CD4-positive, alpha-beta memory T cell (primary cell): ENCODE measurements at places on chromosomes 4 and X. TPM values are rescaled to one million over a fixed set of nuclear protein-coding genes. Genes with fewer than 3 reads are reported as not detected.

TMEM255A gene
- total RNA-seq, result 0.76 TPM

GRCh38 chr4:101471201-101471600 is 123.9 kb upstream of the PPP3CA start:
- DNase-seq, result no peak

- no peak for DNase-seq
Observed at GRCh38 chrX:130772105-130772775, 130.8 kb downstream of the ENOX2 start.

DNA sequence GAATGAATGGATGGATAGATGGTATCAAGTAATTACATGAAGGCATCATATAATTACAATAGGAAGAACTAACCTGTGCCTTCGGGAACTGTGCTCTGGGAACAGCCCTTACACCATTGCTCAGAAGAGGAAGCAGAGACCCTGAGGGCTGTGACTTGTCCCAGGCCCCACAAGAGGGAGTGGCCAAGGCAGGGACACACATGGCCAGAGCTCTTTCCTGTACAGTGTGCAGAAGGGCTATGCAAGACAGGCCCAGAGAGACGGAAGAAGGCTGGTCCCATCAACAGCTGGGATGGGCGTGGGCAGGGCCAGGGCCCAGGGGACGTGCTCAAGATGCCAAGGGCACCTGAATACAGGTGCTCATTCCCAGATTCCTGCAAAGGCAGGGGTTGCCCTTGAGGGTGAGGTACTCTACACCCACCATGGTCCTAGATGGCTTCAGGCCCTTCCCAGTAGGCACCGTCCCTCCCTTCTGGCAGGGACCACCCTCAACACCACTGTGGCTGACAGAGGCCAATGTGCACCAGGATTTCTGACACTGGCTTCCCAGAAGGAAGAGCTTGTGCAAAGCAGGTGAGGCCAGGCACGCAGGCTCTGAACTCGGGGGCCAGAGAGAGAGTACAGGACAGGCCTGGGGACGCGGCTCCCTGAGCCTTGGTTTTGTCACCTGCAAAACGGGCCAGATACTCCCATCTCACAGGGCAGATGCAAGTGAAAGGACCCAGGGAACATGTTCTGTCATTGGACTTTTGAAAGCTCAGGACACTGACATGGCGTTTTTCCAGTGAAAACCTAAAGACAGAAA is 1.7 kb downstream of the EVC2 start:
- no peak for DNase-seq

DNA sequence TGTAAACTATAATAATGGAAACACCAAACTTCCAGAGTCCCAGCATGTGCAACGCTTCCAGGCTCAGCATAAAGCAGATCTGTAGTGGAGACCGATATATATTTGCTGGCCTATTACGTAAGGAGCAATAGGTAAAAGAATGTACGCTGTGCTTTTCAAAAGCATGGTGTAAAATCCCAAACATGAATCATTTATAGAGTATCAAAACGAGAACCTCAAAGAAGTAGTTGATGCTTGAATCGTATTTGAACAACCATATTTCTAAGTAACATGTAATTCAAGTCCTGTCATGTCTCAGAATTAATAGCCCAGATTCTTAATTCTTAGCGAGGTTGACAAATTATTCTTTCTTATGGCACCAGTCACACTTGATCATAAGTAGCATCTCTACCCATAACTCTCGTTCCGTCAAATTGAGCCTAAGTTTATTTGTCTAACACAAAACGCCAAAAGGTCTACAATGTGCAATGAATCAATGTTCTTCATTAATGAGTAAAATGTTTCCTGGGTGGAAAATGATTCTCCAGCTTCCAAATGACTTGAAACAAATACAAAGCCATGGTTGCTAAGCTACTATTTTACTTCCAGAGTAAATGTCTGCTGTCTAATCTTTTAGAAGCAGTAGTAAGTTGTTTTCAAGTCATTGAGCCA is 811.5 kb upstream of the FRG1 start:
- DNase-seq, result no peak

DNA sequence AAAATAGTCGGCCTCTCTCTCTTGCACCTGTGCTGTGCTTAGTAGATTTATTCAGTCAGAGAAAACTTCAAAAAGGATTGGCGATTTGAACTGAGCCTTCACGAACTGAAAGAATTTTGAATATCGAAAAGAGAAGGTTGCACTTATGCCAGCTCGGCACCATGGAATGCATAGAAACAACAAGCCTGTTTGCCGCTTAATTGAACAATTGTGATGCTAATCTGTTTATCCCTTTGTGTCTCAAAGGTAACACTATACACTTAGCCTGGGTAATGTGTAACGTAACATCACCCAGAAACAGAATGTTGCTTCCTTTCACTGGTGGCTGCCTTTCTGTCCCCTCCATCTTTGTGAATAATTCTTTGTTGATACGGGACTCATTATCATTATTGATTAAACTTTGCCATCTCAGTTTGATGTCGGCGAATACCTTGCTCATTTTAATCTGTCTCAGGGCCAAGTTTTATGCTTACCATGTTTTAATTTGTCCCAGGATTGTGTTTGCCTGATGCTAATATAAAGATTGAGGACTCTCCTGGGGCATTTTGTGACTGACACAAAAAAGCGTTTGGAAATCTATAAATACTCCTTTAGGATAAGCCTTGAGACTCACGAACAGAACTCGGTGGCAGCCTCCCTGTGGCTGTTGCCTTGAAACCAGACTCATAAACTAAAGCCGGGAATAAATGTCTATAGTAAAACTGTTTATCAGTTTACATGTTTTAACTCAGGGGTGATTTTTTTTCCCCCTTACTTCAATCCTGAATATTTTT is 400.5 kb downstream of the RAPGEF2 start:
- DNase-seq, result no peak

DNA sequence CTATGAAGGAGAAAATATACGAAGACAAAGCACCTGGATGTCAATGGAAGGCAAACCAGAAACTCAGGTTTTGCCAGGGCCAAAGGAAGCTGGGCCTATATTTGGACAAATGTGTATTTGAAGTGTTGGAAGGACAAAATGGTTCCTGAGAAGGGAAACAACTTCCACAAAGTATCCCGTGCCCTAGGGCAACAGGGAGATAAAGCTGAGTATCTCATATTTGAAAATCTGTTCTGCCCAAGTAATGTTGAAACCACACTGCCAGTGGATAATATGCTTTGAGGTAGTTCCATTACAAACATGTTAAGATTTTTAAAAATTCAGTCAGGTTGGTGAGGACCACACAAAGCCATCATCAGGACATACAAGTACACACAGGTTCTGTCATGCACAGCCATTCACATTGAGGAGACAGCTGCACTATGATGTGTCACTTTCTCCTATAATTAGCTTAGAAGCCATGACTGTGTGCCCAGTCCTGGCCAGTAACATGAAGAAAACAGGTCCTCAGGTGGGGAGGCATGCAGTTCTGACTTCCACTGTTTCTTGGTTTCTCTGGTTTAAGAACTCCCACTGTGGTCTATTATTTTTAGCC is 116.4 kb downstream of the PWWP3B start:
- DNase-seq, result no peak

GRCh38 chrX:80285131-80285773 is 135.0 kb upstream of the TENT5D start:
- no peak for DNase-seq

ZAR1 gene
- not detected for total RNA-seq

DNA sequence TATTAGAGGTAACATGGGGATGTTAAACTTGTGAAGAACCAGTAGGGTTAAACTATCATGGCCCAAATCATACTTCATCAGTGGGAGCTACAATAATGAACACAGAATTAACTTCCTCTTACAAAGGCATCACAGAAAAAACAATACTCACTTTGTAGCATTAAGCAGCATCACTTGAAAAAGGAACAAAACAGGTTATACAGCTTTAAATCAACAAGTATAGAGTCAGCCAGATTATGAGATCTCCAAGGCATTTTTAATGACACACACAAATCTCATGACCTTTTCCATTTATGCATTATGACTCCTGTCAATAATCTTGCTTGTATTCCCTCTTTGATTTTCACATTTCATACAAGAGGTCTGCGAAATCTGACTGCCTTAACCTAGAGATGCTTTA is 18.3 kb downstream of the FBXL5 start:
- DNase-seq, result no peak

DNA sequence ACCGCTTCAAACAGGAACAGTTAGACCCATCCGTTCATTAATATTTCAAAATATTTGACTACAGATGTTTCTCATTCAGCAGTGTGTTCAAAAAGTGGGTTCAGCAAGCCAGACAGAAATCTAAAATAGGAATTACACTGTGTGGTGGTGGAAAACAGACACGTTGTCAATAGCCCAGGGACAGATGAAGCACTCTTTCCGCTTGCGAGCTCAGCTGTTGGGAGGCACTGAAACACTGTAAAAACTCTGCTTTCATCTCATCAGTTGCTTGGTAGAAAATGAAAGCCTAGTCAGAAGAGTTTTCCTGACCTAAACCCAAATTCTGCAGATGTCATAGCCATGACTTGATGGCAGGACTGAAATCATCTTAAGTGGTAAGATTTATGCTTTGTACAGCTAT is 38.5 kb downstream of the LRP2BP start:
- DNase-seq, result no peak

- DNase-seq, result no peak
Observed at GRCh38 chr4:165448700-165449099, 69.9 kb downstream of the CPE start.

MGAT4D gene
- total RNA-seq, result not detected

DNA sequence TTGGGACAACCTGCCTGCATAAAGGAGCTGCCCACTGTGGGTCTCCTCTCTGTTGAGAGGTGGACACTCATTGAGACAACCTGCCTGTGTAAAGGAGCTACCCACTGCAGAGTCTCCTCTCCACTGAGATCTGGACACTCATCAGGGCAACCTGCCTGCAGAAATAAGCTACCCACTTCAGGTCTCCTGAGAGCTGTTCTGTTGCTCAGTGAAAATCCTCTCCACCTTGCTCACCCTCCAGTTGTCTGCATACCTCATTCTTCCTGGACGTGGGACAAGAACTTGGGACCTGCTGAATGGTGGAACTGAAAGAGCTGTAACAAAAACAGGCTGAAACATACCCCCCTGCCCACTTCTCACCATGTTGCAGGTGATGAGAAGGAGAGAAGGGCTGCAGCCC is 59.9 kb upstream of the CDKN2AIP start:
- no peak for DNase-seq

GRCh38 chr4:60652933-60653332 is 547.2 kb upstream of the ADGRL3 start:
- DNase-seq, result no peak

MAGEB1 gene
- total RNA-seq, result not detected

ADGRG4 gene
- total RNA-seq, result not detected

SLC6A8 gene
- total RNA-seq, result 1.4 TPM

DNA sequence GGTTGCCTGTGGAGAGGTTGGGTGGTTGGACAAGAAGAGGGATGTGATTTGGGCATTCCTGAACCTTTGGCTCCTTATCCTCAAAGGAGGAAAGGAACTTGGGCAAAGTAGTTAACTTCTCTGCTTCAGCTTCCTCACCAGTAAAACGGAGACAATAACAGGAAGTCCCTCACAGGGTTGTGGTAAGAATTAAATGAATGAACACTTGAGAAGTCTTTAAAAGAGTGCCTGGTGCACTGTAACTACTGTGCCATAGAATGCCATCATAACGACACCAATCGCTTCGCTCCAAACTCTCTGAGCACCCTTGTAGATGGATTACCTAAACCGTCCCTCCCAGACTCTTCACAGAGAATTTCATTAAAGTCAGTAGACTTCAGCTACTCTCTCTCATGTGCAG is 10.5 kb downstream of the ZCCHC18 start:
- DNase-seq, result no peak

CXCL8 gene
- total RNA-seq, result 4.6 TPM

IL21 gene
- 0.28 TPM for total RNA-seq

- no peak for DNase-seq
Observed at GRCh38 chrX:20300822-20301221, 34.1 kb upstream of the RPS6KA3 start.

GRCh38 chrX:120642871-120643270 is 13.0 kb upstream of the C1GALT1C1 start:
- DNase-seq, result no peak

DNA sequence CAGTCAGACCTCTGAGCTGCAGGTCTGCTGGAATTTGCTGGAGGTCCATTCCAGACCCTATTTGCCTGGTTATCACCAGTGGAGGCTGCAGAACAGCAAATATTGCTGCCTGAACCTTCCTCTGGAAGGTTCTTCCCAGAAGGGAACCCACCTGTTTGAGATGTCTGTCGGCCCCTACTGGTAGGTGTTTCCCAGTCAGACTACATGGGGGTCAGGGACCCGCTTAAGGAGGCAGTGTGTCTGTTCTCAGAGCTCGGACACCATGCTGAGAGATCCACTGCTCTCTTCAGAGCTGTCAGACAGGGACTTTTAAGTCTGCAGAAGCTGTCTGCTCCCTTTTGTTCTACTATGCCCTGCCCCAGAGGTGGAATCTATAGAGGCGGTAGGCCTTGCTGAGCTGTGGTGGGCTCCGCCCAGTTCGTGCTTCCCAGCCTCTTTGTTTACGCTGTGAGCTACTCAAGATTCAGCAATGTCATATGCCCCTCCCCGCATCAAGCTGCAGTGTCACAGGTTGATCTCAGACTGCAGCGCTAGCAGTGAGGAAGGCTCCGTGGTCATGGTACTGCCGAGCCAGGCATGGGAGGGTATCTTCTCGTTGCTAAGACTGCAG is 44.1 kb upstream of the KDR start:
- no peak for DNase-seq

- no peak for DNase-seq
Observed at GRCh38 chrX:25279510-25279909, 263.7 kb upstream of the ARX start.

- DNase-seq, result no peak
Observed at GRCh38 chr4:82913305-82913704, 12.8 kb downstream of the THAP9 start.

WWC2 gene
- total RNA-seq, result 7.6 TPM

GRCh38 chr4:14157262-14157661 is 529.7 kb upstream of the BOD1L1 start:
- DNase-seq, result no peak
